ENCODE measurements at places on chromosomes 7 and 10.

DNA sequence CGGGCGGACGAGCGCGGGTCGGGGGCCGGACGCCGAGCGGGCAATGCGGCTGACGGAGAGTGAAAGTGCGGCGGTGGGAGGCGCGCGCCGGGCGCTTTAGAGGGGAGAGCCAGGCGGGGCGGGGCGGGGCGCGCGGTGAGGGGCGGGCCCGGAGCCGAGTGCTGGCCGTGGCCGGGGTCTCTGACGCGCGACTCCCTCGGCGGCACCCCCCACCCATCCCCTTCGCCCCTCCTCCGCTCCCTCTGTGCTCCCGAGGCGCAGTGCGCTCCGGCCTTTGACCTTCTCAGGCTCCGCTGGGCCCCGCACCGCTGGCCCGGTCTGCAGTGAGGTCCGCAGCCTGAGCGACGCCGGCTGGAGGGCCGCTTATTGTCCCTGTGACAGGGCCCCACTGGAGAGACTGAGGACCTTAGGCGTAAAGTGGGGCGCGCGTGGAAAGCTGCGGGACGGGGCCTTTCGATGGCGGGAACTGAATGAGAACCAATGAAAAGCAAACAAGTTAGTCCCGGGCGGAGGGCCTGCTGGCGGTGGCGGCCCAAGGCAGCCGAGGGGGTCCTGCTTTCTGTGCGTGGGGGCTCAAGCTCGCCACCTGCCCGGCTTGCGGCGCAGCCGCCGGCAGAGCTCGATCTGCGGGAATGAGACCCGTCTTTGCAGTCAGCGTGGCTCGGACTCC is at the start of gene CXCL12:
Gene CXCL12, minus strand, starts transcription at position 72 of the 670 bp plus-strand sequence. CDS start 92 bp downstream, outside the sequence.
- peak; percentile 28 for DNase-seq

DNA sequence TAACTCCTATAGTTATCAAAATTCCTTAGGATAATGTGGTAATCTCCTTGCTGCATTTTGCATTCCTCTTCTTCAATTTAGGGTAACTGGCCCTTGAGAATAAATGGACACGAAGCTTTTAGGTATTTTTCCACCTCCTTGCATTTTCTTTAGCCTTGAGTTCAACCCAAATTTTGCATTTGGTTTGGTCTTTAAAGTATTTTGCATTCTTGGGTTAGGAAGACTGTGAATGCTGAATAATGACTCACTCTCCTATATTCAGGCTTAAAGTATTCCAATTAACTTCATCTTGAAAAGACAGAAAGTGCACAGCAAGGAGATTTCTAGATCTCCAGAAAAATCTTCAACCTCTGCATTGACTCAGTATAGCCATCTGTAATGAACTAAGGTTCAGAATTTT is 47.3 kb downstream of the TFPI2 start:
- no peak for DNase-seq

GRCh38 chr10:122018951-122019413 is 30.0 kb downstream of the TACC2 start:
- DNase-seq, result no peak

DNA sequence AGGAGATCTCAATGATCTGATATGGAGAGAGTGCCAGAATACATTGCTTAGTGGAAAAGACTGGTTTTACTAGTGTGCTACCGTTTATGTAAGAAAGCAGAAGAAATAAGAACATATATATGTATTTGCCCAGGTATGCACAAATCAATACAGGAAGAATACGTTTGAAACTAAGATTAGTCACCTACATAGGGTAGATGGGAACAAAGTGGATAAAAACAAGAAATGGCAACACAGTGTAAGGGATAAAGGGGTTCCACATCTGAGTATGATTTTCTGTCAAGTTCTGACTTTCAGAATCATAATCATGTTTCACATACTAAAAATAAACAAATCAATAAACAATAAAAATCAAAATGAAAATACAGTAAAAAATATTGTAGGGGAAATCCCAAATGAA is 148.6 kb upstream of the NAMPT start:
- no peak for DNase-seq

GRCh38 chr7:2575733-2576340 is 17.1 kb downstream of the IQCE start:
- DNase-seq, result no peak

GRCh38 chr10:50375051-50375452 is 123.7 kb upstream of the ASAH2 start:
- no peak for DNase-seq

GRCh38 chr10:99369551-99369950 is 40.4 kb downstream of the CNNM1 start:
- no peak for DNase-seq

GRCh38 chr10:43874984-43875383 is 226.3 kb upstream of the ZNF32 start:
- DNase-seq, result no peak

GRCh38 chr7:35854311-35854710 is 53.5 kb downstream of the SEPTIN7 start:
- DNase-seq, result no peak

DNA sequence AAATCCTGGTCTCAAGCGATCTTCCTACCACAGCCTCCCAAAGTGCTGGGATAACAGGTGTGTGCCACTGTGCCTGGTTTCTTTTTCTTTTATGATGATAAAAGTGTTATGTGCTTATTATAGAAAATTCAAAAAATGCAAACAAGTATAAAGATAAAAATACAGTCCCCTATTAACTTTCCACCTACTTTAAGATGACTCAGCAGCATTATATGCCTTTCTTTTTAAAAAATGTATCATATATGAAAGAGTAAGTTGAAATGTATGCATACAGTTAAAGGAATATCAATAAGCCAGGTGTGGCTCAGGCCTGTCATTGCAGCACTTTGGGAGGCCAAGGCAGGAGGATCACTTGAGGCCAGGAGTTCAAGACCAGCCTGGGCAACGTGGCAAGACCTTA is 216.9 kb upstream of the GALNT17 start:
- DNase-seq, result no peak

GRCh38 chr10:107589081-107589480 is 424.6 kb upstream of the SORCS1 start:
- no peak for DNase-seq

DNA sequence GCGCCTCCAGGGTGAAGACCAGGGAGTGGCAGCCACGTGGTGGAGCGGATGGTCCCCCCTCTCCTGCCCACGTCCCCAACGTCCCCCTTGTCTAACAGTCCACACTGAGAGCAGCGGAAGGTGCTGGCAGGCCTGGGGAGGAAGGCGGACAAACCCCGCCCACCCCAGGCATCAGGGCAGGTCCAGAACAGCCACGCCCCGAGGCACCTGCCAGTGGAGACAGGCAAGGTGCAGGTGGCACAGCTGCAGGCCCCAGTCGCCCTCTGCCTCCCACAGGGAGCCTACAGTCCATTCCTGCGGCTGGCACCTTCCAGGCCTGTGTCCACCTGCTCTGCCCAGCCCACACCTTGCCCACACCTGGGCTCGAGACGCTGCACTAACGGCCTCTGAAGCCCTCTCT is 24.9 kb downstream of the CYP2W1 start:
- DNase-seq, result no peak

- DNase-seq, result no peak
Observed at GRCh38 chr10:123057968-123058367, 49.2 kb downstream of the ACADSB start.

GRCh38 chr7:28207486-28208158 is 27.0 kb upstream of the JAZF1 start:
- no peak for DNase-seq

GRCh38 chr7:92788559-92789183 is 47.7 kb downstream of the CDK6 start:
- no peak for DNase-seq

- no peak for DNase-seq
Observed at GRCh38 chr10:74418285-74418872, 267.4 kb downstream of the ADK start.

DNA sequence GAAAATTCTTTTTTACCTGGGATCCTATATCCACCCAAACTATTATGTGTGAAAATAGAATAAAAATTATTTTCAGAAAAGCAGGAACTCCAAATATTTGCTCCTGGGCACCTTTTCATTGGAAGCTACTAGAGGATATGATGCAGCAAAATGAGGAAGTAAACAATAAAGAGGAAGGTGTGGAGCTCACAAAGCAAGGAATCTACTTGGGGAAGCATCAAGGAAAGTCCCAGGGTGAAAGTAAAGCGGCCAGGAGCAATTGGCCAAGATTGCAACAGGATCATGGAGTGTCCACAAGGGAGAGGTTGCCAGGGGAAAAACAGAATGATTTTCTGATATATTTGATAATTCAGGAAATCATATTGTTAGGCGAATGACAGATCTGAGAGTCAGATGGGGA is 80.8 kb downstream of the CARD11 start:
- peak; percentile 5 for DNase-seq

DNA sequence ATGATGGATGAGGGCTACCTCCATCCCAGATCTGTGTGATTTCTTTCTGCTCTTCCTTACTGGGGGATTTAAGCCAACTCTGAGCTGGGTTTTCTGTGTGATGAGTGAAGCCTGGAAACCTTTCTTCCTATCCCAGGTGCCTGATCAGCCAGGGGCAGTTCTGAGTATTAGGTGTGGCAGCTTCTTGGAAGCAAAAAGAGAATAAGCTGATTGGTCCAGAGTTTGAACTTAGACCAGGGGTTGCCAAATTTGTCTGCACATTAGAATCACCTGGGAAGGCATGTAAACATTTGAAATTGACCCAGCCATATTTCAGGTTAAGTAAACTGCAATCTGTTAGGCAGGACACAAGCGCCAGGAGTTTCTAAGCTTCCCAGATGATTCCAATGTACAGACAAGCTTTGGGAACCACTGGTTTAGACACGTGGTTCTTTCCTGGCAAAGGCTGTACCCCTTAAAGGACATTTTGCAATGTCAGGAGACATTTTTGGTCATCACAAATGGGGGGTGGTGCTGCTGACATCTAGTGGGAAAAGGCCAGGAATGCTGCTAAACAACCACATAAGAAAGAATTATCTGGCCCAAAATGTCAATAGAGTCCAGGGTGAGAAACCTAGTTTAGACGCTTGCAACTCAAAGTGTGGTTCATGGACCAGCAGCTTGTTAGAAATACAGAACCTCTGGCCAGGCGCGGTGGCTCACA is 160.5 kb upstream of the GHITM start:
- no peak for DNase-seq

GRCh38 chr7:154375956-154376355 is 323.8 kb downstream of the DPP6 start:
- DNase-seq, result no peak

DNA sequence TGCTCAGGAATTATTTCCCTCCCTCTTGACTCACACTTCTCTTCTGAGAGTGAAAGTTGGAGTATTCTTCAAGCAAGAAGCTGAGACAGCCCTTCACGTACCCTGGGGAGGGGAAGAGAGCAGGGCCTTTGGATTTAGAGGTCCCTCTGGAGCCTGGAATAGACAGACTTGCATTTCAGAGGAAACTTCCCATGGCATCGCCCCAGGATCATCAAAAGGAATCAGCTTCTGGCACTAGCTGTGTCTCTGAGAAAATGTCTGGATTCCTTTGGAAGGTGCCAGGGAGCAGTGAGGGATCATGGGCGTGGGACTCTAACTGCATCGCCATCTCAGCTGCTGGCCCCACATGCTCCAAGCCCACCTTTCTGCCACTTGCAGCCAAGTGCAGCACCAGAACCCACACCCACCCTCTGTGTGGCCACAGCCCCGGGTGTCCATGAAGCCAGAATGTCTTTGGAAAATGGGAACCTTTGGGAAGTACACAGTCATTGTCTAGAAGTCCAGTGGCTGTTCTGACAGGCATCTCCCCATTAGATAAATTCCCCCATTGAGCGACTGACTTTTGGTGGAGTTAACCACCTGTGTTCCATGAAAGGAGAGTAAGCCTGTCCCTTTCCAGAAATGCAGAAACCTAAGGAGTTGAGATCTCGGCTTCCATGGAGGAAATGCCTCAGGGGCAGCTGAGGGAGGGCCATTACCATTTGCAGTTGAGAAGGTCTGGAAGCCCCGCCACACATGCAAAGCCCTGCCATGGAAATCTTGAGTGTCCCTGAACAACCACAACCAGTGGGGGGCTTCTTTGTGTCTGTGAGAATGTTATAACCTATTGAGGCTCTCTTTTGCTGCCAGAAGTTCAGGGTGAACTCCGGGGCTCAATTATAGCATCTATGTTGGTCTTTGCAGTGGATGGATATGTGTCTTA is 57.8 kb upstream of the GDF10 start:
- no peak for DNase-seq

DNA sequence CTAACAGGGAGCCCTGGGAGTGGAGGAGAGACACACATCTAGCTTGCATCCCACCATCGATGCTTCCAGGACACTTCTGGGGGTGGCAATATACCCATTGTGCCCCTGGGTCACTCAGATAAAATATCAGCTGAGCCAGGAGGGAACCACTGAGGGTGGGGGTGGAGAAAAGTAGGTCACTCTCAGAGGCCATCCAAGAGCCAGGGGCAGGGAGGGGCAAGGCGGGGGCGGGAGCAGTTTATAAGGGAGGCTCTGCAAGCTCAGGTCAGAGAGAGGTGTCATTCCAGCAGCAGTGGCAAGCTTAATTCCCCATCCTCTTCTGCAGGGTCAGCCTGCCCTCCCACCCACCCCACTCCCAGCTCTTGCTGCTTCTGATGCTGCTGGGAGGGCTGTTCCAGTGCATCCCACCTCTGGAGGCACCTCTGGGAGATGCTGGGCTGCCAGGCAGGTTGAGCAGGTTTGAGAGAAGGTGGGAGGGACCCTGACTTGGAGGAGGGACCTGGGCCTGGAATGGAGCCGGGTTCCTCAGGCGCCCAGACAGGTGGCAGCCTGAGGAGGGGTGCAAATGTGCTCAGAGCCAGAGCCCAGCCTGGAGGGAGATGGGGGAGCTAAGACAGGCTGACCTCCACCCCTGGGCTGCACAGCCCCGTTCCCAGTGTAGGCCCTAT is 20.1 kb upstream of the TLX1 start:
- no peak for DNase-seq

All from activated CD8-positive, alpha-beta memory T cell treated with anti-CD3 and anti-CD28 coated beads, Interleukin-2, amount 10 ng/mL, durations not matched to agents 7 days and 5 days (primary cell).